Fibroblast of skin of abdomen (primary cell): ENCODE measurements at places on chromosomes 7 and 10.
A peak's percentile ranks its signal among the peaks of the same experiment; 100 is the strongest.

GRCh38 chr7:147483634-147484292 is 1106.8 kb upstream of the C7orf33 start:
- DNase-seq, result peak; percentile 56

DNA sequence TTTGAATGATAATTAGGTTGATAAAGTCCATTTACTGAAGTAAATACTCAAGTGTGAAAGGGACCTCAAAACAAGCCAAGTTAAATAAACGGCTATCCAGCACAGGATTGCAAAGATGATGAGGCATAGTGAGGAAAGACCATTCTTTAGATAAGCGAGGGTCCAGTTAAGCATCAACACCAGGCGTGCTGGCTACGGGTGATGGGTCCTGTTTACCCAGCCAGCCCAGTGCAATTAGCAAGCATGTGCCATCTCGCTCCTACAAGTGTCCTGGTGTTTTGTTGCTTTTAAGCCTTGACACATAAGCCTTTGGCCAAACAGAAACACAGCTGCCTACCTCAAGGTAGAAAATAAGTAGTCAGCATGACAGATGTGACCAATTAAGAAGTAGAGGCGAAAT is 7.1 kb downstream of the NEBL start:
- no peak for DNase-seq

DNA sequence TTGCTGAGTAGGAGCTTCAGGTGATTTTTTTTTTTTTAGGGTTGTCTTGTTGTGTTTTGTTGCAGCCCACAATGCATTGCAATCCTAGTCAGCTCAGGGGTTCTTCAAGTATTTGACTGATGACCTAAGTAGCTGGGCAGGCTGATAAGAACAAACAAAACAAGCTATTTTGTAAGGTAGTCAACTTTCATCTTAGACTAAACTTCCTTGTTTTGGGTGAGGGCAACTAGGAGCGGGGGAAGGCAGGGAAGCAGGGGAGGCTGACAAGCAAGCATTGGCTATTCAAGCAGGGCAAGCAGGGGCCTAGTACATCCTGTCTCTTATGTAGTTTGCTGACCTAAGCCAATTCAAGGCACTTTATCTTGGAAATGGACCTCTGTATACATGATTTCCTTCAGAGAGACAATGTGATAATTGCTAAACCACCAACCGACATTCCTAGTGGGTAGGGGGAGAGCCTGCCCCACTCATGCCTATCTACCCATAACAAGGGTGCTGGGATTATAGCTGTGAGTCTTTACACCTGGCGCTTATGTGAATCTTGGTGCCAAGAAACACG is 163.3 kb upstream of the PRKCQ start:
- no peak for DNase-seq

DNA sequence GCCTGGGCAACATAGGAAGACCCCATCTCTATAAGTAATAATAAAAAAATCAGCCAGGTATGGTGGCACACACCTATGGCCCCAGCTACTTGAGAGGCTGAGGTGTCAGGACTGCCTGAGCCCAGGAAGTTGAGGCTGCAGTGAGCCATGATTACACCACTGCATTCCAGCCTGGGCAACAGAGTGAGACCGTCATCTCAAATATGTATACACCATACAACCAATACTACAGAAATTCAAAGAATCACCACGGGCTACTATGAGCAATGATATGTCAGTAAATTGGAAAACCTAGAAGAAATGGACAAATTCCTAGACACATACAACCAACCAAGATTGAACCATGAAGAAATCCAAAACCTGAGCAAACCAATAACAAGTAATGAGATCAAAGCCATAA is 60.3 kb upstream of the ZC3HAV1 start:
- no peak for DNase-seq

DNA sequence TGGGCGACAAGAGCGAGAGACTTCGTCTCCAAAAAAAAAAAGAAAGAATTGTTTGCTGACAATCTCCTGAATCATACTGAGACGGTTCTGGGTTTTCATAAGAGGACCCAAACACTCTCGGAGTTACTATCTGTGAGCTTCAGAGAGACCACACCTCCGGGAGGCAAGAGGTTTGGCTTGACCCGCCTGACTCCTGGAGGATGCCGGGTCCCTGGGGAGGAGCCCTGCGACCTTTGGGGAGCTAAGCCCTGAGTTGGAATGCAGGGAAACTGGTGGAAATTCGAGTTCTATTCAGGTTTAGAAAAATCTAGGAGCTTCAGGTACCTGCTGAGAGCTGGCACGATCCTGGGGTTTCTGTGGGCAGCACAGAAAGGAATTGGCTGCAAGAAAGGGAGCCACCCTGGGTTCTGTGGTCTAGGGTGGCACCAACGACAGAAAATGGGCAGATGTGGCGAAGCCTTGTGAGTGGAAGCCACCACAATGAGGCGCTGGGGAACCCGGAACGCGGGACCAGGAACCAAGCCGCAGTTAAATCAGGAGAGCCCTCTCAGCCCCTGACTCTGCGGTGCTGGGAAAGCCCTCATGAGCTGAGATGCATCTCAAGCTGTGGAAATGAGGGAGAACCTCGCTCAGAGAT is 21.9 kb upstream of the GATAD1 start:
- no peak for DNase-seq

GRCh38 chr10:11837372-11838161 is 14.4 kb downstream of the PROSER2 start:
- DNase-seq, result no peak

- DNase-seq, result no peak
These were observed 21.8 kb downstream of the GPER1 start for GRCh38 chr7:1109581-1110310.

DNA sequence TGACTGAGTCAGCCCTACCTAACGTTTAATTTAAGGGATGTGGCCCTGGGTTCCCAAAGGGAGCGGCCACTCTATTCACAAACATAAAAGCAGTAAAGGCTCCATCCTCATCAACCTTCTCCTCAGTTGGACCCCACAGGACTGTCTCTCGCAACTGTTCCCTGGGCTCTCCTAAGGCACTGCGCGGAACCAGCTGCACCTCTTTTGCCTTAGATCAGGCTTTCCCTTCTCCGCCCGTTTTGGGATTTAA is 689 bp upstream of the GTPBP4 start:
- DNase-seq, result no peak

- no peak for DNase-seq
These were observed 15.2 kb upstream of the CYREN start for GRCh38 chr7:135185471-135186260.

GRCh38 chr7:8151161-8151725 is 110.7 kb downstream of the ICA1 start:
- no peak for DNase-seq

- DNase-seq, result no peak
These were observed 130.1 kb downstream of the NT5C2 start for GRCh38 chr10:103062854-103063590.

DNA sequence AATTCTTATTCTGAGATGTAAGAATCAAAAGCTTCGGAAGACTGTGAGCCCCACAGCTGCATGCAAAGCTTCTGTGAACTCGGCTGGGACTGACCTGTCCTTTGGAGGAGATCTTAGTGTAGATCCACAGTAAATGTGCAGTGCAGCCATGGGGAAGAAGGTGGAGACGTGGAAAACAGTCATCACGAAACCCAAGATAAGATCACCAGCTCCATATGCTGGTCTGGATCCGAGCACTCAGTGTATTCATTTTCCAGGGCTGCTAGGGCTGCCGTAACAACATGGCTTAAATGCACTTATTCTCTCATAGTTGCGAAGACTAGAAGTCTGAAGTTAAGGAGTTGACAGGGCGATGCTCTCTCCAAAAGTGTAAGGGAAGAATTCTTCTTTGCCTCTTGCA is 143.0 kb upstream of the TCF7L2 start:
- no peak for DNase-seq

GRCh38 chr10:117991701-117992100 is 55.0 kb downstream of the RAB11FIP2 start:
- no peak for DNase-seq

GRCh38 chr7:115731796-115732471 is 298.6 kb downstream of the TFEC start:
- DNase-seq, result no peak

- no peak for DNase-seq
These were observed 290.3 kb upstream of the VWC2 start for GRCh38 chr7:49483142-49483541.
